Activated CD4-positive, alpha-beta memory T cell treated with anti-CD3 and anti-CD28 coated beads for 36 hours (primary cell): ENCODE measurements at places on chromosomes 1 and 21. TPM values are rescaled to one million over a fixed set of nuclear protein-coding genes. Genes with fewer than 3 reads are reported as not detected.

DNA sequence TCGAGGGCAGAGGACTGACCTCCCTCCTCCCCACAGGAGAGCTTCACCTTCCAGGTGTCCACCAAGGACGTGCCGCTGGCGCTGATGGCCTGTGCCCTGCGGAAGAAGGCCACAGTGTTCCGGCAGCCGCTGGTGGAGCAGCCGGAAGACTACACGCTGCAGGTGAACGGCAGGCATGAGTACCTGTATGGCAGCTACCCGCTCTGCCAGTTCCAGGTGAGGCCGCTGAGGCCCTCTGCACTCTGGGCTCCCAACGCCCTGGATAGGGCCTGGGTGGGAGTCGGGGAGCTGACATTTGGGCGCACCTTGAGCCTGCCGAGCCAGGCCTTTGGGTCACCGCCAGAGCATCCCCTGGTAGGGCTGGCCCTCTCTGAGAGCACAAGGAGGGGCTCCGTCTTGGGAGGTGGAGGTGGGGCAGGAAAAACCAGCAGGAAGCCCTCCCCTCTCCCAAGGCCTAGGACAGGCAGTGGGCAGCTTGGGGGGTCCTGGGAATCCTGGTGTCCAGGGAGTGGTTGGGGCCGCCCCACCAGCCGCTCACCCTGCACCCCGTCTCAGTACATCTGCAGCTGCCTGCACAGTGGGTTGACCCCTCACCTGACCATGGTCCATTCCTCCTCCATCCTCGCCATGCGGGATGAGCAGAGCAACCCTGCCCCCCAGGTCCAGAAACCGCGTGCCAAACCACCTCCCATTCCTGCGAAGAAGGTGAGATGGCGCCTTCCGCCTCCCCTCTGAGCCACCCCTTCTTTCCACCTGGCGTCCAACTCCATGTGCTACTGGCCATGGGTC lies 65.1 kb downstream of the PIK3CD start:
- DNase-seq: peak; percentile 52

GRCh38 chr1:9345922-9346321 lies 53.2 kb downstream of the SPSB1 start:
- DNase-seq: no peak

DNA sequence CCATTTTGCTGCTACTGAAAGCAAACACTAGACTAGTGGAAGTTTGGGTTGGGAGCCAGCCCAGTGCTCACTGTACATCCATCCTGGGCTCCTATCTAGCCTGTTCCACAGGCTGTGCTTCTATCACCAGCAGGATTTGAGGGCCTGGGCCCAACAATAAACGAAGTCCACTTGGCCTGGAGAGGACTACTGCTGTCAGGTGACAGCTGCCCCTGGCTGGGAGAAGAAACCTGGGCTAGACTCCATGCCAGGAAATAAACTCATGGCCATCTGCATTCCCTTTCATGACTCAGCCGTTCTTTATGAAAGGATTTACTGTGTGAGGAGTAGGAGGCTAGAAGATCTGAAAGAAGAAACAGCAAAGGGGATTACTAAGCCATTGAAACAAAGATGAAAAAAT lies 35.5 kb downstream of the COLGALT2 start:
- DNase-seq: no peak

GRCh38 chr1:38003261-38004250 lies 1.8 kb downstream of the FHL3 start:
- no peak for DNase-seq

DNA sequence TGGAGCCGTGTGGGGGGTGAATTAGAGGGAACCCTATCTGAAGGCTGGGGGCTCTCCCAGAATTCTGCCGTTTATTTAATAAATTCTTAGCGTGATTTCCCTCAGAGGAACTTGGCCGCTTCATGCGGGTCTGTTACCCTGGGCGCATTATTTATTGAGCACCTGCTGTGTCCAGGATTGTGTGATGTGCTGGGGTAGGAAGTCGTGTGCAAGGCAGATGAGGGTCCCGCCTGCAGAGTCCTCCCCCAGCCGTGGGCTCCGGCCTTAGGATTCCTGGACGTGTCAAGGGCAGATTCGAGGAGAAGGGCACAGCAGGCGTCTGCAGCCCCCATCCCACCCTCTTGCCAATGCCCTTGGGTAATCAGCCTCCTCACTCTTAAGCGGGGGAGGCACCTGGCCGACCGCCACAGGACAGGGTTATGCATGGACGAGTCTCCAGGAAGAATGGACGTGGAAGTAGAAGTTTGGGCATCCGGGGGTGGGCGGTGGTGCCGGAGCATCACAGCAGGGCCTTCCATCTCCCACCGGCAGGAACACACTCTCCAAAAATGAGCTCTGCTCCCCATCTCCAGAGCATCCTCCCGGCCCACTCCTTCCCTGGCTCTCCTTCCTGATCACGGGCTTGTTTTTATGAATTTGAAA lies 233.3 kb upstream of the C1orf174 start:
- no peak for DNase-seq

DNA sequence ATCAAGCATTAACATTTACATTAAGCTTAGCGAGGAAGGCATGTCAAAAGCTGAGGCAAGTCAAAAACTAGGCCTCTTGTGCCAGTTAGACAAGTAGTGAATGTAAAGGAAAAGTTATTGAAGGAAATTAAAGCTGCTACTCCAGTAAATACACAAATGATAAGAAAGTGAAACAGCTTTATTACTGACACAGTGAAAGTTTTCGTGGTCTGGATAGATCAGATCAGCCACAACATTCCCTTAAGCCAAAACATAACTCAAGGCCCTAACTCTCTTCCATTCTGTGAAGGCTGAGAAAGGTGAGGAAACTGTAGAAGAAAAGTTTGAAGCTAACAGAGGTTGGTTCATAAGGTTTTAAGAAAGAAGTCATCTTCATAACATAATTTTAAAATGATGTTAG lies 131.9 kb downstream of the VAV3 start:
- DNase-seq: no peak

DNA sequence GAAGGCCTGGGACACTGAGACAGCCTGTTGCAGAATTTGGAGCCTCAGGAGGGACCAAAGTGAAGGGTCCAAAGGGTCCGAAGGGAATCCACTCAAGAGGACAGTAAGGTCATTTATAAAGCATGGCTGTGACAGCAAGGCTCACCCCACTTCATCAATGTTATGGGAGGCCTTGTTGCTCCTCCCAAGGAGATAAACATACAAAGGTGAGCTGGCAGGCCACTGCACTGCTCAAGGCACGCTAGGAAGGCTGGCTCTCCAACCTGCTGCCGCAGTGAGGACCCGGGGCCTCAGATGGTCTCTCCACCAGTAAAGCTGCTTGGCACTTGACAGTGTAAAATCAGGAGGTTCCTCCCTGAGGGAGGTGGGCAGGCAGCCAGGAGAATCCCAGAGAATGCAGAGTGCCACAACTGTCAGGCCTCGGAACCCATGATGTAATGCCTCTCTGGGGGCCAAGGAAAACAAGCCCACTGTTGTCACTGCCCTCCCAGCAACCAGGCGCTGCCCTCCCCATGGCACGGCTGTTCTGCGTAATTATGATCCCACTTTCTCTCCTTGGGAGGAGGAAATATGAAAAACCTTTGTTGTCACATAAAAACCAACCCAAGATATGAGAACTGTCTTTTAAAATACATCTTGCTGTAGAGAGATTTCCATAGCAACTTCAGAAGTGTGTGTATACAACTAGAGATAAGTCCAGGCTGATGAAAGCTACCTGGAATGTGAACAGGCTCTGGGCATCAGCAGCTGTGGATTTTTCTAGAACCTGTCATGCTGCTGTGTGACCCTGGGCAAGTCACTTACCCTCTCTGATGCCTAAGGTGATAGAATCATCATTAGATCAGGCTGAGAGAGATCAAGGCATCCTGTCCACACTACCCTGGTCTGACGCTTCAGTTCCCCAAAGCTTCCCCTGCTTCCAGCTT lies 102.5 kb downstream of the KCNN3 start:
- no peak for DNase-seq

- no peak for DNase-seq
Measured at GRCh38 chr1:116972674-116973030, 28.9 kb upstream of the CD101 start.

GRCh38 chr21:41169701-41170100 lies 1.7 kb downstream of the BACE2 start:
- DNase-seq: no peak

DNA sequence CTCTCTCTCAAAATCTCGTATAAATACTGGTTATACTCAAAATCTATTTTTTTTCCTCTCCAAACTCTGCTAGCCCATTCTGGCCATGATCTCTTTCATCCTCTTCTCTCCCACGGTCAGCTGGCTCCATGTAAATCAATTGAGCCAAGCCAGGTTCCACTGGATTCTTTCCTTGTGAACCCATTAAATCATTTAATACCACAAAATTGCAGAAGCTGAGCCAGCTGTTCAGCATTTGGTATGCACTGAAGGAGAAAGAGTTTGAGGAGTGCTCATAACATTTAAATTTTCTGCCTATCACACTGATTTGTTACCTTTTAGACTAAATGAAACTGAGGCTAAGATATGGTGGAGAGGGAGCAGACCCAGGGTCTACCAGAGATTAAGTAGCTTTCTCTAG lies 29.1 kb upstream of the TADA1 start:
- no peak for DNase-seq

GRCh38 chr1:245603311-245603865 lies 448.6 kb downstream of the KIF26B start:
- DNase-seq: no peak

DNA sequence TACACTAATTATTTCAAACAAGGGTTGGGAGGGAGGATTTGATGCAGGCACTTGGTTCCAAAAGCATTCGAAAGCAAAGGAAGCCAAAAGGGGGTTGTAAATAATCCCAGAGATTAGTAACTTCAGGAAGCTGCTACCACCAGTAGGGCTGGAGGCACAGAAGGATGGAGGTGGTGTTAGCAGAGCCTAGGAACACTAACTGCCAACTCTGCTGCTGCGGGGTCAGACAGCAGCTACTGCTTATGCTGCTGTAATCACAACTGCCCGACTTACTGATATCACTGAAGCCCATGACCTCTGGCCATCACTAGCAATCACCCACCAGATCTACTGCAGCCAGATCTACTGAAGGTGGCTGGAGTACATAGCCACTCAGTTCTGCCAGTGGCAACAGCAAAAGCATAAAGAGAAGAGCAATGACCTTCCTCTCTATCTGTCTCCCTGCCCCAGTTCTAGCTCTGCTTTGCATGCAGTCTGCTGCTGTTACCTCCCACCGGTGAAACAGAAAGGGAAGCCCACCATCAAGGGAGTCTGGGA lies 408.5 kb downstream of the PLPP3 start:
- DNase-seq: no peak

- DNase-seq: no peak
Measured at GRCh38 chr1:176989754-176990153, 174.8 kb downstream of the ASTN1 start.

DNA sequence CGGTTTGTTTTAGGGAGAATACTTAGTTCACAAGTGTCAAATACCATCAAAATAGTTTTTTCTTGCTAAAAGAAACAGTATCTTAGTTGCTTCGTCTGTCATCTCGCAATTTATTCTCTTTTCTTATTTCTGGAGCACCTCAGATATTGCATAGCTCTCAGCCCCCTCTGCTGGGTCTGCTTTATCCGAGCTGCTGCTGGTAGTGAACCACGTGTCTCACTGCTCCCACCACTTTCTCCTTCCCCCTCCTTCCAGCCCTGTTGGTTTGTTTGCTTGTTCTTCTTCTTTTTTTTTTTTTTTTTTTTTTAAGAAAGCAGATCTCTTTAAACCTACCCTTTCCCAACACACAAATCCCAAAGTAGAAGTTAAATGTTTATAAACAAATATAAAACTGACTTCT lies 170.8 kb downstream of the EDEM3 start:
- DNase-seq: no peak

GRCh38 chr1:19643121-19643520 lies 990 bp upstream of the NBL1 start:
- peak; percentile 35 for DNase-seq

GRCh38 chr1:213381572-213382084 lies 330.6 kb downstream of the RPS6KC1 start:
- no peak for DNase-seq

DNA sequence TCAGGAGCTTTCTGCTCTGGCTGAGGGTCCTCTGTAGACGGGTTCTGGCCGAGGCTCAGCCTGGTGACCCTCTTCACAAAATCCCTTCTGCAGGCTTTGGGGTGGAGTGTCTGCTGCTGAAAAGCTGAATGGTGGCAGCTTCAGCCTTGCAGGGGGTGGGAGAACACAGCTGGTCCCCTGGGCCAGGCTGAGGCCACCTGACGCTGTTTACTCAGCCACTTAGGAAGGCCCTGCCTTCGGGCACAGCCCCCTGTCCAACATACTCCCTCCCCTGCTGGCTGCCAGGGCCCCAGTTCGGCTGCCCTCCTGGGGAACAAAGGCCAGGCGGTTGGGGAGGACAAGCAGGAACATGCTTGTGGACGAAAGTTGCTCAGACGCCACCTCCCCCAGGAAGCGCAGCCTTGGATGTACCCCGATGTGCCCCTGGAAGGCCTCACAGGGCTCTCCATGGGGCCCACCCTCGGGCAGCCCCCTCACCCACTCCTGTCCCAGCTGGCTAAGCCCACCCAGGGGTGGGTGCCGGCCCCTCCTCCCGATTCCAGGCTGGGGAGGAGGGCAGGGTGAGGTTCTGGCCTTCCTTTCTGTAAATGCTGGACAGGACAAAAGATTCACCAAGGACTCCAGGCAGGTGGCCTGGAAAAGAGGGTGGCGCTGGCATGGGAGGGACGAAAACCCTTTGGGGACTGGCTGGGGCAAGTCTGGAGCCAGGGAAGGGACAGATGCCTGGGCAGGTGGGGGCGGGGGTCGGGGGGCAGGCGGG lies at the start of gene ANKRD65:
Gene ANKRD65, minus strand, starts transcription at position 130 of the 760 bp plus-strand sequence. CDS start 271 bp downstream, outside the sequence.
- no peak for DNase-seq

GRCh38 chr1:14765773-14766172 lies 167.3 kb downstream of the KAZN start:
- DNase-seq: no peak

DNA sequence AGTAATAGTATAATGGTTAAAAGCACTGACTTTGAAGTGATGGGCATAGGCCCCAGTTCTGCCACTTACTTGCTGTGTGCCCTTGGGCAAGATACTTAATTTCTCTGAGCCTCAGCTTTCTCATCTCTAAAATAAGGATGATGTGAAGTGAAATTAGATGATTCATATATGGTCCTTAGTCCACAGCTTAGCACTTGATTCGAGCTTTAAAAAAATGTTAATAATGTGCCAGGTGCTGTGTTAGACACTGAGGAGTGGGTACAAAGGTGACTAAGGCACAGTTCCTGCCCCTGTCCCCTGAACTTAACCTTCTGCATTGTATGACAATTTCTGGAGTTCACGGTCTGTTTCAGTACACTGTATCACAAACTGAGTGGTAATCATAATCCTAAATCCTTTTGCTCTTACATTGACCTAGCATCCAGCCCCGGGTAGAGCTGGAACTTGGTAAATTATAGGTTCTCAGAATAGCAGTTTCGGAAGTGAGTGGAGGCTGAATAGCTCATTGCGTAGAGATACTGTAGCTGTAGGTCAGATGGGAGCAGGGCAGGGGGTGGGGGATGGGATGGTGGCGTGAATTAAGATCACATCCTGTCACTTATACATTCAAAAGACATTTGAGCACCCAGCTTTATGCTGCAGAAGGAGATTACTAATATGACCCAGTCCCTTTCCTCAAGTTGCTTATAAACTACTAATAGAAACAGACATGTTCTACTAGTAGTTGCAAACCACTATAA lies 1.5 kb downstream of the ZNF691 start:
- DNase-seq: peak; percentile 60

The FAM72A gene
- 28.5 TPM for total RNA-seq

The CA6 gene
- total RNA-seq: 0.26 TPM

The PRELP gene
- not detected for total RNA-seq

The CXADR gene
- total RNA-seq: 0.29 TPM

The TPTE gene
- total RNA-seq: not detected

The PLD5 gene
- not detected for total RNA-seq

The DYRK1A gene
- 47.6 TPM for total RNA-seq

The NES gene
- 0.07 TPM for total RNA-seq

The PLXNA2 gene
- total RNA-seq: 0.29 TPM

The AZIN2 gene
- total RNA-seq: 2.9 TPM

The SHISAL2A gene
- total RNA-seq: 11.0 TPM
